Skeletal muscle cell (primary cell): ENCODE measurements at places on chromosomes 6 and 20.
A peak's percentile ranks its signal among the peaks of the same experiment; 100 is the strongest.

DNA sequence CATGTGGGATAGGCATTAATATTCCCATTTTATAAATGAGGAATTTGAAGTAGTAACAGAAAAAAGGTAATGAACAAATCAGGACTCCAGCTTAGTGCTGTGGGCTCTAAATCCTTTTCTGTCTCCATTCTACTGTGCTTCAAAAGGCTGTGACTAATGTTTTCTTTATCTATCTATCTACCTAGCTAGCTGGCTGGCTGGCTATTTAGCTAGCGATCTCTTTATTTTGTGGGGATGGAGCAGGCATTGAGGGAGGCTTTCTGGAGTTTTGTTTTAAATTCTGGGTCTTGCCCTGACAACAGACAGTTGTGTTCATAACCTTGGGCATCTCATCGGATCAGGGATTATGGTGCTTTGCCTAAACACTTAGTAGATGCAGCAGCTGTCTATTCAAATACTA, 139.2 kb downstream of the SOX4 start:
- DNase-seq: no peak

DNA sequence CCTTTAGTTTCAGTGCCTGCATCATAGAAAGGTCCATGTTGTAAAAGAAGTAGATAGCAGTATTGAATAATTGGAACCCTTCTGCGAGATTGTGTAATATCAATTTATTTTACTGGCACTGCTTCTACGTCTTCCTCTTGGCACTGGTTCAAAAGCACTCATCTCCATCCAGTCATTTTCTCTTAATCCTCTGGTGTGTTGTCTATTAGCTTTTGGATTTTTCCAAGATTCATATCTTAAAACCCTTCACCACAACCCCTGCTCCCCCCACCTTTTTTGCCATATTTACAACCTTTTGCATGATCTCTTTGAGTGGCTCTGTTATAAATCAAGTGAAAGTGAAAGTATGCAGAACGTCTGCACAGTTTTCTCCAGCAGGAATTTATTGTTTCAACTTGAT, 76.6 kb upstream of the HSF2 start:
- DNase-seq: peak; percentile 40

DNA sequence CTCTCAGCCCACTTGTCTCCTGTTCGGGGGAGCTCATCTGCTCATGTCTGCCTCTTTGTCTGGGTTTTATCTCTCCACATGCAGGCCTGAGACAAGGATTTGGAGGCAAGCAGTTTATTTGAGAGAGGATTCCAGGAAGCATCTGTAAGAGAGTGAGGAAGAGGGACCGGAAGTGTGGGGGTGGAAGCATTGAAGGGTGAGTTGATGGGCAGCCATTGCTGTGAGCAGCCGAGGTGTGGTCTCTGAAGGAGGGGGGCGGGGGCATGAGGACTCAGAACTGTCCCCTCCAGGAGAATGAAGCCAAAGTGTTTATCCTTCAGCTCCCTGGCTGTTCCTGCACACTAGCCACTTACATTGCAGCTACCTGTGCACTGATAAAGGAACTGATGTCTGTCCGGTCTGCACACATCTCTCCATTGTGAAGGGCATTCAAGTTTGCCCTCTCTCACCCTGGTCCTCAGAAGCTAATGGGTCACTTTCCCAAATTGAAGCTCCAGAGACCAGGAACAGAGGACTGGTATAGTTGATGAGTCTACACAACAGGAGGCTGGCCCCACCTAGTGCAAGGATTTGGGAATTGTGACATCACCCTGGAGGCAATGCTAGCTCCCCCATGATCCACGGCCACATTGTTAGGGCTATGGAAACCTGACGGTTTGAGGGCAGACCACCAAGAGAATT, 100.5 kb upstream of the FOXA2 start:
- DNase-seq: no peak

- DNase-seq: no peak
Measured at GRCh38 chr20:43188861-43189553, 699 bp downstream of the PTPRT start.

- no peak for DNase-seq
Measured at GRCh38 chr20:2164966-2165365, 63.3 kb downstream of the STK35 start.

DNA sequence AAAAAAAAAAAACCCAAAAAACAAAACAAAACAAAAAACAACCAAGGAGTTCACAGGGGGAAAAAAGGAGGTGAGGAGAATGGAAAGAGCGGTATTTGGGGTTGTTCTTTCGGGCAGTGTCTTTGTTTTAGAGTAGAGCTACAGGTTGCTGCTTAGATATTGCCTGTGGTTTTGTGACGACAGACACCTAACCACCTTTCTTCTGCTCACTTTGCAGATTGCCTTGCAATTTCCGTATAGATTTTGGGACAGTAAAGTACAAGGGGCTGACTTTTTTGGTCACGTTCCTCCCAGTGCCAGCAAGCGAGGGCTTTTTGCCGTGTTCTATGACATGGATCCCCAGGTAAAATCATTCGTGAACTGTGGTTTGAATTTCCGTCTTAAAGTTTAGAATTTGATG, 50.9 kb downstream of the DEK start:
- no peak for DNase-seq

DNA sequence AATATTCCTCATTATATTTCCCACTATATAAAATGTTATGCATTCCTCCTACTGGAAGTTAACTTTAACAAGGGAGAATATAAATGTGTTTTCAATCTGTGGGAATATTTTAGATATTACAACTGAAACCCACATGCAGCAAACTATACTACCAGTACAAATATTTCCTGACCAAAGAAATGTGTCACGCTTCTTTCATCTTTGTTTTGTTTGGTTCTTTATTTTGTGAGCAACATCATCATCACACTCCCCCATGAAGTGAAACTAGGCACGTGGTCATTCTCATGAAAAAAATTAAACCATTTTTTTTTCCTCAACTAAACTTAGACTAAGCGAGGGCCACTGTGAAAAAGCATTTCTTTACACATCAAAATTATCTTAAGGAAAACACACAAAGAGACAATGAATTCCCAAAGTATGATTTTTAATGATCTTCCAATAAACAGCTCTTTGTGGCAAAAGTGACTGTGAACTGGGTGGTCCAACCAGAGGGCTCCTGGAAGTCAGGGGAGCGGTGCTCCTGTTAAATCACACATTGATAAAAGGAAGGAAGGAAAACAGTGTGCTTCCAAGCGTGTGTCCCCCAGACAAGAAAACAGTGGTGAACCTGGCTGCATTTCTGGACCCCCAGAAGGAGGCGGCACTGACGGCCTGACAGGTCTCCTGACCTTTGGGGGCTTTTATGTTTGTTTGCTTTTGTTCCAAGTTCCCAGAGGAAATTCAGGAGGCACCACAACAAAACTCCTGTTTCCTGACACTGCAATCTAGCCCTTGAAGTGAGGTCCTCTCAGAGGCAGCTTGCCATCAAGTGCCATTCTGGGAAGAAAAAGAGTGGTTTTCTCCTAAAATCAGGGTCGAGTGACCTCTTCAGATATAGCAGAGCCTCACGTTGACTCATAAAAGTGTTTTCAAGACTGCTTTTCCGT, 166.8 kb upstream of the FOXQ1 start:
- DNase-seq: peak; percentile 10

- no peak for DNase-seq
Measured at GRCh38 chr6:5506149-5506548, 244.8 kb downstream of the FARS2 start.

DNA sequence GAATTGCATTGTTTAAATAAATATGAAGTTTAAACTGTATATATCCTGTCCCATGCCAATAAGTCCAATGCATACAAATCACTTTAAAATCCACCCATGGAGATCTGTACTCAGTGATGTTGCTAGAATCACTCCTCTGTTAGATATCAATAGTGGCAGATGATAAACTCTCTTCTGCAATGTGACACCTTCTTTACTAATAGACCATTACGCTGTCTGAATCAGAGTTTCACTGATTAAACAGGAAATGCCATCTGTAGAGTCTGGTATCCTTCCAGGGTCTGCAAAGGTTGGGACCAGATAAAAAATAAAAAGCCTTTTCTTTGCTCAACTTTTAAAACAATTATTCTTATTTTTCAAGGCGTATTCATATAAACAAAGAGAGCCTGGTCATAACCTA, 134.5 kb downstream of the EDN3 start:
- no peak for DNase-seq

DNA sequence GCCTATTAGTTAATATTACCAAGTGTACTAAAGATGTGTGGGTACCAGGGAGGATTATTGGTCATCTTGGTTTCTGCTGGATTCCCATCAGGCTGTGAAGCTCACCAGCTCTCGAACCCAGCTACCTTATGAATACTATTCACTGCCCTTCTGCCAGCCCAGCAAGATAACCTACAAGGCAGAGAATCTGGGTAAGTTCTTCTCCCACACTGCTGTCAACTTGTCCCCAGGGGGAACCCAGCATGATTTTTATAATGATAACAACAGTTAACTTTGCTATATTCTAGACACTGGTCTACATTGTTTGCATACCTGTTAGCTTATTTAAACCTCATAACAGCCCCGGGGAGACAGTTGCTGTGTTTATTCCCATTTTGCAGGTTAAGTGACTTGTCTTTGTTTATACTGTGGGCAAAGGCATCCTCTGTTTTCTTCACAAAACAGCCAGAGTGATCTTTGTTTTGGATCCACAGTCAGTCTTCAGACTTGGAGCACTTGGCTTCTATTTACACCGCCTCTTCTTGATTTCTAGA, 26.5 kb downstream of the TM9SF4 start:
- DNase-seq: no peak

DNA sequence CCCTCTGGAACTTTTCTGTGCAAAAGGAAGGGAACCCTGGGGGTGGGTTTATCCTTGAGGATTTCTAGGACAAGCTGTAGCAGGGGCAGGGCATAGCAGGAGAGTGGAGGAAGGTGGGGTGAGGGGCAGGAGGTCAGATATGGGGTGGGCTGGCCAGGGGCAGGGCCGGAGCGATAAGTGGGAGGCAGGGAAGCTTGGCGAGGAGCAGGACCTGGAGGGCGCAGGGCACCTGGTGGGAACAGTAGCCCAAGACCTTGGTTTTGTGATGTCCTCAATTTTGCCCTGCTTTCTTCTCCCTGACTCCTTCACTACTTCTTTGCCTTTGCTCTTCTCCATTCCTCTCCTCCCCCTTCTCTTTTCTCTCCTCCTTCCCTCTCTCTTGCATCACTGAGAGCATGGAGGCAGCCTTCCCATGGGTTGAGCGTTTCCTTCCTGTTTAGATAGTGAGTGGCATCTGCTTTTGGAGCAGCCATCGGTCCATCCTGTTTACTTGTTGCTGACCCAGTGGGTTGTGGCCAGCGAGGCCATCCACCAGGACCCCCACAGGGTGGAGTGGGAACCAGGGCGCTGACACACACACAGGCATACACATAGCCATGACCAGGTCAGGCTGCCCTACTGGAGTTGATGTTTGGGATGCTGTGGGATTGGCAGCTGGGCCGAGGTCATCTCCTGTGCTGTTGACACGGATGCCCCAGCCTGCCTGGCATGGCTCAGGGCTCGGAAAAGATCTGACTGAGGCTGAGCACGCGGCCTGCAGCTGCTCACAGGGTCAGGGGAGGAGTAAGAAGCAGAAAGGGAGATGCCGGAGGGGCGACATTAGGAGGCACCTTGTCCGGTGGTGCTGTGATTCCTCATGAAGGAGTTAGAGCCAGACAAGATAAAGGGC, 121.0 kb upstream of the RNF24 start:
- no peak for DNase-seq

DNA sequence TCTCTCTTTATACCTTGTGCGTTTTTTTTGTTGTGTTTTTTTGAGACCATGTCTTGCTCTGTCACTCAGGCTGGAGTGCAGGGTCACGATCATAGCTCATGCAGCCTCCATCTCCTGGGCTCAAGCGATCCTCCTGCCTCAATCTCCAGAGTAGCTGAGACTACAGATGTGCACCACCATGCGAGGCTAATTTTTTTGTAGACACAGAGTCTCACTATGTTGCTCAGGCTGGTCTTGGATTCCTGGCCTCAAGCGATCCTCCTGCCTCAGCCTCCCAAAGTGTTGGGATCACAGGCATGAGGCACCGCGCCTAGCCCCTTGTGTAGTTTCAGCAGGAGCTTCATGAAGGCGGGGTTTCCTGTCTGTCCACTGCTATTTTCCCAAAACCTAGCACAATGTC, 27.3 kb downstream of the PDRG1 start:
- no peak for DNase-seq

GRCh38 chr6:152351110-152351509, 286.1 kb downstream of the SYNE1 start:
- no peak for DNase-seq

GRCh38 chr20:49310705-49311104, 32.8 kb upstream of the ZNFX1 start:
- DNase-seq: no peak

DNA sequence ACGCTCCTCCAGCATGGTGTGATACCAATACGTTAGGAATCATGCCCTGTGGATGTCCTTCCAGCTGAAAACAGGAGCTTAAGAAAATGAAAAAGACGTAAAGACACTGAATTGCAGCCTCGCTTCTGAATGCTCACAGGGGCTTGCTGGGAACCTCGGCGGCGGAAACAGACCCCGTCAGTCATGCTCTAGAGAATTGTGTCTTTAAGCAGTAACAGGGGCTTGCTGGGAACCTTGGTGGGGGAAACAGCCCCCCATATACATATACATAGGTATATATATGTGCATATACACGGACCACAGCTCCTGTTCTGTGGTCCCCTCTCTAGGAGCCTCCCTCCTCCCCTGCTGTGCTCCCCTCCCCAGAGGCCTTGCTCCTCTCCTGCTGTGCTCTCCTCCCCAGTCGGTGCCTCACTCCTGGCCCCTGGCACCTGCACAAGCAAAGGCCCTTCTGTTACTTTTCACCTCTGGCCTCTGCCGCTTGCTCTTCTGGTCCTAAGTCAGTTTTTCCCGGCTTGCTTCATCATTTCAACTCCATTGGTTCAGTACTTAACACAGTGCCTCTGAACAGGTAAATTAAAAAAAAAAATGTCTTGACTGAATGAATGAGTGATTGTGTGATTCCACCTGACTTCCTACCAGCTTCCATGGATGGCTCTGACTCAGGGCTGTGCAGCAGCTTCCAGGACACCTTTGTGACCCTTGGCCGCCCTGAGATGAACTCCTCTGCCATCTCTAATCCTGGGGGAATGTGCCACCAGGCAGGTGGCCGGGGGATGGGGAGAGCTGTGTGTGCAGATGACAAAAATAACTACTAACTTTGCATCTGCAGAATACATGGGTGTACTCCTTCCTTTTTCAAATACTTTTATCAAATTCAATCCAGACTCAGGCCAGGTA, 246.1 kb downstream of the SMOC2 start:
- DNase-seq: no peak

- no peak for DNase-seq
Measured at GRCh38 chr20:38665094-38665493, 59.2 kb upstream of the SLC32A1 start.

- peak; percentile 43 for DNase-seq
Measured at GRCh38 chr20:35318502-35319157, 26.4 kb upstream of the FAM83C start.

- no peak for DNase-seq
Measured at GRCh38 chr6:33731751-33732282, 14.9 kb downstream of the IP6K3 start.

DNA sequence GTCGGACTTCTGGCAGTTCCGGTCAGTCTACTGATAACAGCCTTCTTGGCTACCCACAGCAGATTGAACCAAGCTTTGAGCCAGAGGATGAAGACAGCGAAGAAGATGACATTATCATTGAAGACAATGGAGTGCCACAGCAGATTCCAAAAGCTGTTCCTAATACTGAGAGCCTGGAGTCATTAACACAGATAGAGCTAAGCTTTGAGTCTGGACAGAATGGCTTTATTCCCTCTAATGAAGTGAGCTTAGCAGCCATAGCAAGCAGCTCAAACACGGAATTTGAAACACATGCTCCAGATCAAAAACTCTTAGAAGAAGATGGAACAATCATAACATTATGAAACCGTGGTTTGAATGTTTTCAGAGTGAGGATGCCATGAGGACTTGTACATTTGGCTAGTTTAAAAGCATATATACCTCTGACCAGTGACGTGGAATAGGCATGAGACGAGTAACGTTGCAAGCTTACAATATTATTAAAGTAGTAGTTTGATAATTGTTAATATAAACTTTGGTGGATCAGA, 18.8 kb downstream of the PARD6B start:
- DNase-seq: no peak
